Cortex of kidney (tissue), 1 donor: ENCODE measurements at places on chromosomes 2 and 18.

GRCh38 chr18:50432915-50433314 is 58.1 kb downstream of the SKA1 start:
- DNase-seq, result no peak

DNA sequence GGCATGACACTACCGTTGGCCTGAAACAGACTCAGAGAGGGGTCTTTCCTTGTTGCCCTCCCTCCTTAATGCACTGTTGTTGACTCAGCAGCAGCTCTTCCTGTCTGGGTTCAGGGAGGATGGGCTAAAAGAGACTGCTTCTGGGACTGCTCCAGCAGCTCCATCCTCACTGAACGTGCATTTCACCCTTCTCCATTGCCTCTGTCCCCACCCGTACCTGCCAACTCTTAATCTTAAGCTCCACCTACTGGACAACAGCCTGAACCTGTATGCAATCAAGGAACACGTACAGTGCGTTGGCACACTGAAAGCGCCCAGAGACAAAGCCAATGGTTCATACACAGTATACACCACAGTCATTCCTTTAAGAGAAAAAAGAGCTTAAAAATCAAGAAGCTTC is 230.8 kb upstream of the RAB6C start:
- DNase-seq, result no peak

DNA sequence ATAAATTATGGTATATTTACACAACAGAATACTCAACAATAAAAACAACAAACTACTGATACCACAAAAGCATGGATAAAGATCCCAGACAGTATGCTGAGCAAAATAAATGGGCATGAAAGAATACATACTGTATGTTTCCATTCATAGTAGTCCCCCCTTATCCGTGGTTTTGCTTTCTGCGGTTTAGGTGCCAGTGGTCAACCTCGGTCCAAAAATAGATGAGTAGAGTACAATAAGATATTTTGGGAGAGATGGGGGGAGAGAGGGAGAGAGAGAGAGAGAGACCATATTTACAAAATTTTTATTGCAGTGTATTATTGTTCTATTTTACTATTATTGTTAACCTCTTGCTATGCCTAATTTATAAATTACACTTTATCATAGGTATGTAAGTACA is 21.0 kb upstream of the TGFA start:
- no peak for DNase-seq

- no peak for DNase-seq
These were observed 221.6 kb downstream of the GPD2 start for GRCh38 chr2:156657809-156658208.

- DNase-seq, result no peak
These were observed 35.8 kb downstream of the FOSL2 start for GRCh38 chr2:28428486-28428885.

- no peak for DNase-seq
These were observed 26.4 kb downstream of the GNLY start for GRCh38 chr2:85720533-85720932.

GRCh38 chr2:178394859-178395258 is 56.1 kb downstream of the PRKRA start:
- no peak for DNase-seq

DNA sequence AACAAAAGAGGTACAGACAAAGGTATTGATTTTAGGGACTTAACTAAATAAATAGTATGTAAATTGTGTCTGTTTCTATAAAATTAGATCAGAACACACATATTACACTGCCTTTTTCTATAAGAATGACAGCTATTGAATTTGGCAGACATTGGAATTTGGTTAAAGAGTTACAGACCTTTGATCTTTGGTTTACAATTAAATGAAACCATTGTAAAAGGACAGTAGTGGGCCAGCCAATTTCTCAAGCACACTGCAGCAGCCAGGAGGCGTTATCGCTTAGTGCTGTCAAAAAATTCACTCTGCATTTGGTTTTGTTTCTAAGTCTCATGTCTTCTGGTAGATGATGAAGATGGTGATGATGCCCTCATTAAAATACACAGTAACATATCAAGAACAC is 175.9 kb downstream of the NR4A2 start:
- no peak for DNase-seq

DNA sequence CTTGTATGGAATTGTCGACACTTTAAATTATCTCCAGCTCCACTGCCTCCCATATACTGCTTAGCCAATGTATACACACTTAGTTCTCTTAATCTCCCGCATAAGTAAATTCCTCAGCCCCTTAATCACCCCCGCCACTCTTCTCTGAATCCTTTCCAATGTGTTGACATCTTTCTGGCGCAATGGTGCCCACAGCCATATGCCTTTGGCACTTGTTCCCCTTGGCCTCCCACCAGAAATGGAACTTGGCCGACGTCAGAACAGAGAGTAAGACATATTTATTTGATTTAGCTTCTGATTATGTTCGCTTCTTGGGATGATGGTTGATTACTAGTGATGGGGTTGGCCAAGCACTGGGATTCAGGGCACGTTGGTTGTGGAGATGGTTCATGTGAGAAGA is 1089.3 kb upstream of the CELF4 start:
- DNase-seq, result no peak

GRCh38 chr2:191038241-191038725 is 24.3 kb upstream of the STAT1 start:
- no peak for DNase-seq

- DNase-seq, result no peak
These were observed 48.9 kb downstream of the TSN start for GRCh38 chr2:121804340-121804739.

DNA sequence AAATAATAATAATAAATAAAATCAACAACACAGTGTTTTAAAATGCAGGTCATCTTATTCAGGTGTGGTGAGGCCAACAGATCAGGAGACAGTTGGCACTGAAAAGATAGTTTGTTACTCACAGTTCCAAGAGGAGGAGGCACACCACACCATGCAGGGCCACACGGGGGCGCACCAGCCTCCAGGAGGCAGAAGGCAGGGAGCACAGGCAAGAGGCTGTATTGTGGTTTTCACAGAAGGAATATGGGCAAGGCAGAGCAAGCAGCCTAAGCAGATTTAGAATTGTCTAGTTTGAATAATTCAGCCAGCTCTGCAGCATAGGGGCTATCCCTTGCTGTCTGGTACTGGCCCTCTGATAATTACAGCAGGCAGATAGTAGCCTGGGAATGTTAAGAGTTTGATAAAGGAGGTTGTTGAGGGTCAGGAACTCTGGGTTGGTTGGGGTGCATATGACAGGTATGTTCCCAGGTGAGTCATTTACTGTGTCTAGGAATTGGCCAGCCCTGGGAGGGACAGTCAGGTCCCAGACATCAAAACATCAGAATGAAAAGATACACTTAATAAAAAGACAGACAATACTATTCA is 31.3 kb downstream of the KIAA2012 start:
- no peak for DNase-seq

- DNase-seq, result no peak
These were observed 168.1 kb downstream of the SRBD1 start for GRCh38 chr2:45443012-45443411.

- DNase-seq, result no peak
These were observed 531.6 kb upstream of the CHAC2 start for GRCh38 chr2:53235836-53236582.

- DNase-seq, result no peak
These were observed 128.4 kb downstream of the RNF152 start for GRCh38 chr18:61764381-61764780.

DNA sequence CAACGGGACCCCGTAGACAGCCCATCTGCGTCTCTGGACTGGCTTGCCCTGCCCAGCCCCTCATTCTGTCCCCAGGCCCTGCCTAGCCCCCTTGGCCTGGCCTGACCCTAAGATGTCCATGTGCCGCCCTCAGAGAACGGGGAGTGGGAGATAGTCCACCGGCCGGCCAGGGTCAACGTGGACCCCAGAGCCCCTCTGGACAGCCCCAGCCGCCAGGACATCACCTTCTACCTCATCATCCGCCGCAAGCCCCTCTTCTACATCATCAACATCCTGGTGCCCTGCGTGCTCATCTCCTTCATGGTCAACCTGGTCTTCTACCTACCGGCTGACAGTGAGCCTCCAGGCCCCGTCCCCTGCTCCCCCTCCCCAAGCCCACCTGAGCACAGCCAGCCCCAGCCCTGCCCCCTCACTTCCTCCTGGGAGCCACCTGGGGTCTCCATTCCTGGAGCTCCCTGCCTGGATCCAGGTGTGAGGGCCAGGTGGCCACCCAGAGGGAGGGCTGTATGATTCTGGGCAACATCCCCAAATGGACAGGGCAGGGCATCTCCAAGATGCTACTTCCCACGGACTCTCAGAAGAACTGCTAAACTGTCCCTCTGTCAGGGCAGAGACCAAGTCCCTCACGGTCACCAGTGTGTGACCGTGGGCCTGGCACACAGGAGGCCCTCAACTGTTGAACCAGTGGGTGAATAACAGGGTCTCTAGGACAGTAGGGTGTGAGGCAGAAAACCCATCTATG is 4.0 kb downstream of the CHRND start:
- DNase-seq, result no peak

- no peak for DNase-seq
These were observed 92.6 kb downstream of the TTC32 start for GRCh38 chr2:19809206-19809605.

GRCh38 chr2:179580378-179581146 is 280.9 kb downstream of the ZNF385B start:
- DNase-seq, result no peak

- DNase-seq, result no peak
These were observed 14.4 kb upstream of the TMEM131 start for GRCh38 chr2:98009887-98010760.

DNA sequence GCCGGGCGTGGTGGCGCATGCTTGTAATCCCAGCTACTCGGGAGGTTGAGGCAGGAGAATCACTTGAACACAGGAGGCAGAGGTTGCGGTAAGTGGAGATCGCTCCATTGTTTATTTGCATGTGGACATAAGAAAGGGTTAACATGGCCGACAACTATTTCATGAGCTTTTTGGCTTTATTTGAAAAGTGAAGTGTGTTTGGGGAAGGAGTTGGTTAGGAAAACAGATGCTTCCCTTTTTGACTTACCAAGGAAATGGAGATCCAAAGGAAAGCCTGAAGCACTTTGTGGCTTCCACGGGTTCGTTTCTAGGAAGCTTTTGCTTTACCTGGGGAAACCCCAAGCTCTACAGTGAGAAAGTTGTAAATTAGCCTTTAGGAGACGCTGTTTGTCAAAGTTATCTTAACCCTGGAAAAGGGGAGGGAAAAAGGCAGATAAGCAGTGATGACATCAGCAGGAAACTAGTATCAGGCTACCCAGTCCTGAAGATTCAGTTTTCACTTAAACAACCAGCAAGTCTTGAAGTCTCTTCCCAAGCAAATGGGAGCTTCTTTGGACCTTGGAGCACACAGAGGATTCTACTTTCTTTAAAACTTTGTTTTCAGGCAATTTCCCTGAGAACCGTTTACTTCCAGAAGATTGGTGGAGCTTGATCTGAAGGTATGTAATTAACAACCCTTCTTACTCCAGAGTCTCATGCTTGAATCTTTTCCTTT is at the start of gene CASP10:
TSS of gene CASP10 (plus strand) at position 492 of the 715 bp plus-strand sequence. CDS start 2,637 bp downstream, outside the sequence.
- DNase-seq, result no peak

DNA sequence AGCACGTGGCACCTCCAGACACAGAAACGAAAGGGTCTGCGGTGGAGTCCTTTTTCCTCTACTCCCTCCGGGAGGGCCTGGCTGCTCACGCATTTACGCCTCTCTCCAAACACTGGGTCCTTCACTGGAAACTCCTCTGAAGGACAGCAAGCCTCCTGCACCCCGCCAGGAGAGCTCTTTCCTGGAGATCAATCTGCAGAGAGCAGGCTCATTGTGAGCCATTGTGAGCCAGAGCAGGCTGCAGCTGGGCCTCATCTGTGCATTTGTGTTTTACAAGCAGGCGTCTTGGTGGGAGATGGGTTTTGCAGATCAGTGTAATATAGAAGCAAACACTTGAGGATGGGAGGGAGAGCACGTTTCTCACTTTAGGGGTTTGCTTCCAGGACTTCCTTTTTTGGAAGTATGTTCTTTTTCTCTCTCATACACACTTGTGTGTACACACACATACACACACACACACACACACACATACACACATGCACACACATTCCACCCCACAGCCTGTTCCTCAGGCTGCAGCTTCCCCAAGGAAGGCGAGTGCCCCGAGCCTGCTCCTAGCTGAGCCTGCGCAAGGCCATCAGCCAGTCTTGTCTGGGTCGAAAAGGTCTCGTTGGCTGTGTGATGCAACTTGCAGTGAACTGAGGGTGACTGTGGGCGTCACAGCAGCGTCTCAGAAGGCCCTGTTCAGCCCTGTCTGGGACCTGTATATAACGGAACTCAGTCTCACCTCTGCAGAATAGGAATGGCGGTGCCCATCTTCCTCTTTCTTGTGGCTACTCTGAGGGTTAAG is 163.5 kb downstream of the GLI2 start:
- no peak for DNase-seq

GRCh38 chr18:42861271-42861670 is 254.2 kb downstream of the RIT2 start:
- DNase-seq, result no peak

GRCh38 chr2:231780123-231780908 is 766 bp downstream of the PDE6D start:
- no peak for DNase-seq

- DNase-seq, result no peak
These were observed 40.1 kb downstream of the NDUFAF7 start for GRCh38 chr2:37271376-37272067.

GRCh38 chr18:21364471-21364870 is 122.4 kb downstream of the GREB1L start:
- DNase-seq, result no peak

DNA sequence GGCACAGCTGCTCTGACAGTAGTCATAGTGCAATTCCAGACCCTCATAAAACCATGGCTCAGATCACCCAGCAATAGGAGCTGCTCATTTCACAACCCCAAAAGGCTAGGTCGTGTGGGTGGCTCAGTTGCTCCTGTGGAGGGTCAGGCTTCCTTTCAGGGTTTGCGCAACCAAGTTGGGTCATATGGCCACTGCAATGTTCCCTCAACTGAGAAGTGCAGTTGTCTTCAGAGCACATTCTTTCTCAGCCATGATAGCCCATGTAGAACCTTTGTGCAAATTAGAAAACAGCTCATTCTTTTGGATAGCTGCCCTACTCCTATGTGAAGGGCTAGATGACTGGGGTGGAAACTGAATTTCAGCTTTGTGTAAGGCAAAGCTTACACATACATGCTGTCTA is 3.2 kb downstream of the SERPINB13 start:
- DNase-seq, result no peak

DNA sequence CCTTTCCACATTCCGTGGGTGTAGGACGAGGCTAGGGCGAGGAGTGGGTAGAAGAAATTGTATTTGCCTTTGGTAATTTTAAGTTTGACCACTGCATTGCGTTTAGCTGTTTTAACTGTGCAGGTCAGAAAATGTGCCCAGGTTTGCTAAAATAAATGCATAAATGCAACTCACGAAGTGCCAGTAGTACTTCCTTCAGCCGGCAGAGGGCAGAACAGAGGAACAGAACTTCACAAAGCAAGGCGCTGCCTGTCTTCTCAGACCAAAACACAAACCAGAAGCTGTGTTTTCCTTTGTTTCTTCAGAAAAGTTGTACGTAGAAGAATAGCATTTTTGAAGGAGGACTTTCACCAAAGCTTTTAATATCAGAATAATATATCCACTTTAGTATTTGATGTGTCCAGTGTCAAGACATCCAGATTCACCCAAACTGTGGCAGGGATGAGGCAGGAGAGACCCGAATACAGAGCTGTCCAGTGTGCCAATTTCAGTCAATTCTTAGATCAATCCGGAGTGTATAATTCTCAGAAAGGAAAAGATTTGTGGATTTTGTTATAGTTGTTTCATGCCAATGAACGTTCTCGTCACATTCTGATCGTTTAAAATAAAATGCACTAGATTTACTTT is 348.6 kb downstream of the DLGAP1 start:
- DNase-seq, result no peak

GRCh38 chr2:28582595-28582994 is 86.7 kb downstream of the PLB1 start:
- DNase-seq, result no peak
